ENCODE measurements at places on chromosomes 13 and 19.

DNA sequence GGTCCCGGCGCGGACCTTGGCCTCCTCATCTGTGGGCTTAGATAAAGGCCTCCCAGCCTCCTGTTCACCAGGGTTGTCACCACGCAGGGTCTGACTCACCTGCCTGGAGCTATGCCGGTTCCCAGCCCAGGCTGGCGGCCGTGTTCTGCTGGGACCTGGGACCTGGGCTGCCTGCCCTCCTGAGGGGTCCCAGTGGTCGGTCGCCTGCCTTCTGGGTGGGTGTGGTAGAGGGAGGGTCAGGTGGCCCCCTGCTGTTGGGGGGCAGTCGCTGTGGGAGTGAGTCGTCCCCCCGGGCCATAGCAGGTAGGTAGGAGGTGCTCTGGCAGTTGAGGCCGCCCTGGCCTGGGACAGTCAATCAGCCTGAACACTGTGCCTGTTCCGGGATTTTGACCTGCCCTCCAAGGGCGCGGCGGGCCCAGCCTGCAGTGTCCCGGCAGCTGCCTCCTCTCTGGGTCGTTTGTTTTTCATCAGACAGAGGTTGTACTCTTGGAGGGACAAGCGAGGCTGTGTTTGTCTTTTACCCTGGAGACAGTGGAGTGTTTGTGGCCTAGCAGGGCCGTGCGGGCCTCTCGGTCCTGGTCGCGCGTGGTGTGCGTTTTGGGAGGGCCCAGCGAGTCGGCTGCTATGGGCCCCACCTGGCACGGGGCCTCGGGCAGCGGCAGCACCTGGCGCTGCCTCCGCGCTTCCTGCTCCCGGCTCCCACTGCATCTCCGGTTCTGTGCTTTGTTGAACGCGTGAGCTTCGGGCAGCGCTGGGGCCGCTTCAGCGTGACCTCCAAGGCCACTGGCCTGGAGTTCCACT lies 2.6 kb downstream of the ADAT3 start:
- DNase-seq = no peak

DNA sequence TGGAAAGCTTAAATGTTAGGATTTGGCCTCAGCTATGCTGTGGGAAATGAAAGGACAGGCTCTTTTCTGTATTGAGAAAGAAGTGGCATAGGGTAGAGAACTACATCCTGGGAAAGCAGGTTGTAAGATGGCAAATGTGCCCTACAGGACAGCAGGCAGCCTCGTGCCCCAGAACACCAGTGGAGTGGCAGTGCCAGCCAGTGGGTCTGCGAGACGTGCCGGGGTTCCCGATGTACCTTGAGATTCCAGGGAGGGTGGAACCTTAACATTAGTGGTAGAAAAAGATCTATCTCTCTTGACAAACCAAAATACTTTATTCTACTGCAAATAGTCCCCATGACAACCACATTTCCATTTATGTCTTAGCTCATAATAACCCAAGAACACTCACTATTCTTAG lies 42.7 kb downstream of the DCLK1 start:
- no peak for DNase-seq

DNA sequence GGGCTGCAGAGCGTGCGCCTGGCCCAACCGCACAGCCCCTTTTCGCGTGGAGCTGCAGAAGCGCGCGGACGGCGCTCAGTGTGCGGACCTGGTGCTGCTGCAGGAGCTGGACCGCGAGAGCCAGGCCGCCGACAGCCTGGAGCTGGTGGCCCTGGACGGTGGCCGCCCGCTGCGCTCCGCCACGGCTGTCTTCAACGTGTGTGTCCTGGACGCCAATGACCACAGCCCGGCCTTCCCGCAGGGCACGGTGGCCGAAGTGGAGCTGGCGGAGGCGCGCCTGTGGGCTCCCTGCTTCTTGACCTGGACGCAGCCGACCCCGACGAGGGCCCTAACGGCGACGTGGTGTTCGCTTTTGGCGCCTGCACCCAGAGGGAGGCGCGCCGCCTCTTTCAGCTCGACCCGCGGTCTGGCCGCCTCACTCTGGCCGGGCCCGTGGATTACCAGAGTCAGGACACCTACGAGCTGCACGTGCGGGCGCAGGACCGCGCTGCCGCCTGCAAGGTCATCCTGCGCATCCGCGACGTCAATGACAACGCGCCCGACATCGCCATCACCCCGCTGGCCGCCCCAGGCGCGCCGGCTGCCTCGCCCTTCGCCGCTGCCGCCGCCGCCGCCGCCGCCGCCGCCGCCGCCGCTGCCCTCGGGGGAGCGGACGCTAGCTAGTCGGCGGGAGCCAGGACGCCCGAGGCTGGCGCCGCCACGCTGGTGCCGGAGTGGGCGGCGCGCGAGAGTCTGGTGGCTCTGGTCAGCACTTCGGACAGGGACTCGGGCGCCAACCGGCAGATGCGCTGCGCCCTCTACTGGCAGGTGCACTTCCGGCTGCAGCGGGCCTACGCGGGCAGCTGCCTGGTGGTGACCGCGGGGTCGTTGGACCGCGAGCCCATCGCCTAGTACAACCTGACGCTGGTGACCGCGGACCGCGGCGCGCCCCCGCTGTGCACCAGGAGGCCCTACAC lies 172.2 kb downstream of the OLFM4 start:
- peak; percentile 25 for DNase-seq

DNA sequence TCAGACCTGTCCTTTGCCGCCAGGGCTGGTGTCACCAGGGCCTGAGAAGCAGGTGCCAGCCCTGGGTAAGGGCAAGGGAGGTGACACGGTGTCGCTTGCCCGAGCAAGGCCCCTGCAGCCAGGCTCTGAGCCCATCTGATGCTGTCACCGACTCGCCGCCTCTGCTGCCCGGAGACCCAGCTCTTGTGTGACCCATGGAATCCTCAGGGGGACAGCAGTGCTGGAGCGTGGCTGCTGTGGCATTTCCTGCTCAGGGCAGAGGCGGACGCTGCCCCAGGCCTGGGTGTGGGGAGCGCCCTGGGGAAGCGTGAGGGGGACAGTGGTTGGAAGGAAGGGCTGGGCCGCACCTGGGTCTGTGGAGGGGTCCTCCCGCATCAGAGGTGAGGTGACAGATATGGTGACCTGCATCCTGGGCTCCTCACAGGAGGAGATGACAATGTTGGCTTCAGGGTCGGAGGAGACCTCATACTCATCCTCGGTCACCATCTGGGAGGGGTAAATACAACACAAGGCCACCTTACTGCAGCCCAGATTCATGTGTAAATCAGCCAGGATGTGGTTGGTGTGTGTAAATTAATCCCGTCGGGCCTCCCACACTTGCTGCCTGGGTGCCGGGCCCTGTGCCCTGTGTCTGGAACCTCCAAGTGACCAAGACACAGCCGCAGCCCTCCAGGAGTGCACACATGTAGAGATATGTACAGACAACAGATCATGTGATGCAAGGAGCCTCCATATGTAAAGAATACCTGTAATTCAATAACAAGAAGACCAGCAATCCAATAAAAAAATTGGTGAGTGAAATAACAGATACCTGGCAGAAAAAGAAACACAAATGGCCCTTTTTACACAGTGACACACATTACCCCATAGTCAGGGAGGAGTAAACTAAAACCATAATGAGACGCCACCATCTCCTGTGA lies 27.6 kb upstream of the MATK start:
- no peak for DNase-seq

DNA sequence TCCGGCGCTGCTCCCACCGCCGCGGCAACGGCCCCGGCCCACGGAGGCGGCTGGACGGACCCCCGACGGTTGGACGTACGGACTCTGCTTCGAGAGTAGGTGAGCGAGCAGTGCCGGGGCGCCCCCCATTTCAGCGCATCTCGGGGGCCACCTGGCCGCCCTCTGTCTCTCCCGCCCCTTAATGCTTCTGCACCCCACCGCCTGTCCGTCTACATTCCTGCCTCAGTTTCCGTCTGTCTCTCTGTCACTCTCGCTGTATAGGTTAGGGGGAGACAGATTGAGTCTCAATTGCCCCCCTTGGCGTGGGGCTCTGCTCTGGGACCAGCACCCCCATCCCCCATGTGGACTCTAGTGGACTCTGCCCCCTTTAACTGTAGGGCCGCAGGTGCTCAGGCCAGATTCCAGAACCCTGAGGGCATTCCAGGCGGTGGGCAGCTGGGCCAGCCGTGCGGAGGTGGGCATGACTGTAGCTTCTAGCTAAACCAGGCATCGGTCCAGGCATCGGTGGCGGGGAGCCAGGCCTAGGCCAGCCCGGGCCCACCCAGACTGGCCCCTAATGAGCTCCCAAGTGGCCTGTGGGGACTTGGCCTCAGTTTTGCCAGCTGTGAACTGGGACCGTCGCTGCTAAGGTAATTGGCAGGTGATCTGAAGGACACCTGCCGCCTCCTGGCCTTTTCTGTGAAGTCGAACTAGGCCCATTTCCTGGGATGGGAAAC lies 373 bp downstream of the TNFAIP8L1 start:
- no peak for DNase-seq

GRCh38 chr13:98397221-98397620 lies 179.7 kb downstream of the STK24 start:
- no peak for DNase-seq

DNA sequence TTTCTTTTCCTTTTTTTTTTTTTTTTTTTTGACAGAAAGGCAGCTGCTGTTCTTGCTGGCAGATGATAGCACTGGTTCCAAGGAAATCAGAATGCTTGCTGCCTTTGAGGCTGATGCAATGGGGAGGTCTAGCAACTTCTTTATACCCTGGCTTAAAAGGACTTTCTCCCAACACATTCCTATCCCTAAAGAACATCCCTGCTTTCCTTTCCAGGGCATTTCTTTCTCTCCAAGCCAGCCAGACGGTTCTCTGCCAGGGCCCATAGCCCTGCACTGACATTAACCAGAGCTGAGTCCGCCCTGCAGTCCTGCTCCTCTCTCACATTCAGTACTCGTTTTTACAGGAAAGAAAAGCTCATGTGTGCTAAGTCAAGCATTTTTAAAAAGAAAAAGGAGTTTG lies 133.9 kb upstream of the WASF3 start:
- no peak for DNase-seq

DNA sequence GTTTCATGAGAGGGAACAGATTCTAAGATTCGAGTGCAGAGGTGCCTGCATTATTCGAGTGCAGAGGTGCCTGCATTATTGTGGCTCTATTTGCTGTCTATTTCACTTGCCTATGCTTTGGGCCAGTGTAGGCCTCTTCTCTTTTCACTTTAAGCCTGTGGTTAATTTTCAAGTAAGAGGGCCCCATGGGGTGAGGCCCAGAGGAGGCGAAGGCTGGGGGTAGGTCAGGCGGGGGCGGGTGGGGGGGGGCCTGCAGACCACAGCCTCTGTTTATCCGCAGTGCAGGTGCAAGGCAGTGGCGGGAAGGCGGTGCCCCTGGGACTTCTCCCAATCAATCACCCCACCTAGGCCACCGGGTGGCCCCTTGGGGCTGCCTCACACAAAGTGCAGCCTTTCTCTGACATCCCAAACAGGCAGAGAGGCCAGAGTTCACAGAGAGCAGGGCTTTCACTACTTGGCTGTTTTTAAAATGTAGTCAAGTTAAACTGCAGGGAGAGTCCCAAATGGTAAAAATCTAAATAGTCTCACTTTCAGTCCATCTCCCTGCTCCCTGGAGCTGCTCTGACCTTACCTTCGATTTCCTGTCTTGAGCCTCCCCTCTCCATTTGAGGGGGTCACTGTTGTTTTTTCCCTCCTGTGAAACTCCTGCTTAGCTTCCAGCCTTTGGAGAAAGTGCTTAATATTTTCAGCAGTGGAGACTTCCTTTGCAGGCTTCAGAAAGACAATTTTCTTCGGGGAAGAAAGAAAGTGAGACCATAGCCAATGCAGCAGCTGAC lies 249.0 kb downstream of the DLEU7 start:
- no peak for DNase-seq

DNA sequence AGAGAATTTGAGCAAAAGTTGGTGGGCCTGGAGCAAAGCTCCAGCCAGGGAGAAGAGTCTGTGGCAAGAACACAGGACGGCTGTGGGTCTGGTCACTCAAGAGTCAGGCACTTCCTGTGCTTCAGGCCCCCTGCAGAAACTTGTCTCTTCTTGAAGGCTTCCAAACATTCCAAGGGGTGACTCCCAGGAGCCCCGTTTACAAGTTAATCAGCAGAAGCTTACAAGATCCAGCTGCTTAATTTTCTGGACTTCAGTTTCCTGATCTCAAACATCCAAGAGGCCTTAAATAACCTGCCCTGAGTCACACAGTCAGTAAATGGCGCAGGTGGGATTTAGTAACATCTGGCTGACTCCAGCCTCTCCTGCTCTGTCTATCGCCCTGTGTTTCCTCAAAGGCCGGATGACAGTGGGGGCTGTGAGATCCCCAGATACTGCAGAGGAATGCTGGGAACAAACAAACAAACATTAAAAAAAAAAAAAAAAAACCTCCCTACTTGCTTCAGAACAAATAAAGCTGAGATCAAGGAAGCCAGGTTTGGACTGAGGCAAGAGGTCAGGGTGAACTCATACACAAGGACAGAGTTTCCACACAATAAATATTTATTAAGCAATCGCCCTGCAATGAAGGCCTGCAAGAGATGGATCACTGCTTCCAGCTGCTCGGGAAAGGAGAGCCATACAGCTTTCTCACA lies 175.4 kb upstream of the RFC3 start:
- peak; percentile 67 for DNase-seq

- DNase-seq = no peak
Measured at GRCh38 chr19:38139122-38139521, 84.9 kb downstream of the DPF1 start.

GRCh38 chr19:53285087-53285486 lies 17.6 kb upstream of the VN1R4 start:
- no peak for DNase-seq

DNA sequence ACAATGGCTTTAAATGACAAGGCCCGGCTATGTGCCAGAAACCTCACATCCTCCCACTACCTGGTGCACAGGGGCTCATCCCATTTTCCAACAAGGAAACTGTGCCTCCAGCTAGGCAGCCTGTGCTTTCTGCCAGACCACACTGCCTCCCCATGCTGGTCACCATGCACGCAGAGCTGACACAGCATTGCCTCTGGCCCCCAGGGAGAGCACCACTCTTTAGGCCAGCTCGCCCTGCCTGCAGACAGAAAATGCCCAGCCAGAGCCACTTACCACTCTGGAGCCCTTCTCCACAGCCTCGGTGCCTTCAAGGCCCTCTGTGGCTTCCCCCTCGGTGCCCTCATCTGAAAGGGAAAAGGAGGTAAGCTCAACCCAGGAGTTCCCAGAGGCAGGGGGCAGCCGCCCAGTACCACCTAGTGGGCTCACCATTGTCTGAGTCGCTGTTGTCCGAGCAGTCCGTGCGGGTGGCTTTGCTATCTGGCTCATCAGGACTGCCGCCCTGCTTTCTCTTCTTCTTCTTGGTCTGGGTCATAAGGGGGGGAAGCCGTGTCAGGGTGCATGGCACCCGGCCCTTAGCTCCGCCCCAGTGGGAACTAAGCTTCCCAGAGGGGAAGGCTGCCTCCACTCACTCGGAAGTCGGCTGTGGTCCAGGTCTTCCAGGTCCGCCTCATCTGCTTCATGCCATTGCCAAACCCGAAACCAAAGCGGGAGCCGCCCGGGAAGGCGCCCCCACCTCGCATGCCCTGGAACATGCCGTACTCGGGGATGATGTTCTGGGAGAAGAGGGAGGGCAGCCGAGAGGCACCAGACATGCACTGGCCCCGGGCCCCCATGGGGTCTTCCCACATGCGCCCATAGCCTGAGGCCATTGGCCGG lies 18.0 kb downstream of the AKAP8L start:
- DNase-seq = no peak

DNA sequence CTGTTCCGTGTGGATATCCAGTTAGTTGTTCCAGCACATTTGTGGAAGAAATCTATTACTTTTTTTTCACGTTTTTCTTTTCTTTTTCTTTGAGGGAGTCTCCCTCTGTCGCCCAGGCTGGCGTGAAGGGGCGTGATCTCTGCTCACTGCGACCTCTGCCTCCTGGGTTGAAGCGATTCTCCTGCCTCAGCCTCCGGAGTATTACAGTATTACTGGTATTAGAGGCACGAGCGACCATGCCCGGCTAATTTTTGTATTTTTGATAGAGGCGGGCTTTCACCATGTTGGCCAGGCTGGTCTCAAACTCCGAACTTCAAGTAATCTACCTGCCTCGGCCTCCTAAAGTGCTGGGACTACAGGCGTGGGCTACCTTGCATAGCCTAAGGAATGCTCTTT lies 43.6 kb downstream of the ZNF611 start:
- DNase-seq = no peak

All from inflammatory macrophage (primary cell).